ENCODE measurements at places on chromosomes 2 and 18.

GRCh38 chr2:238802957-238803356 lies 44.9 kb upstream of the TWIST2 start:
- DNase-seq: no peak

GRCh38 chr2:120629241-120629895 lies 106.3 kb upstream of the GLI2 start:
- DNase-seq: no peak

DNA sequence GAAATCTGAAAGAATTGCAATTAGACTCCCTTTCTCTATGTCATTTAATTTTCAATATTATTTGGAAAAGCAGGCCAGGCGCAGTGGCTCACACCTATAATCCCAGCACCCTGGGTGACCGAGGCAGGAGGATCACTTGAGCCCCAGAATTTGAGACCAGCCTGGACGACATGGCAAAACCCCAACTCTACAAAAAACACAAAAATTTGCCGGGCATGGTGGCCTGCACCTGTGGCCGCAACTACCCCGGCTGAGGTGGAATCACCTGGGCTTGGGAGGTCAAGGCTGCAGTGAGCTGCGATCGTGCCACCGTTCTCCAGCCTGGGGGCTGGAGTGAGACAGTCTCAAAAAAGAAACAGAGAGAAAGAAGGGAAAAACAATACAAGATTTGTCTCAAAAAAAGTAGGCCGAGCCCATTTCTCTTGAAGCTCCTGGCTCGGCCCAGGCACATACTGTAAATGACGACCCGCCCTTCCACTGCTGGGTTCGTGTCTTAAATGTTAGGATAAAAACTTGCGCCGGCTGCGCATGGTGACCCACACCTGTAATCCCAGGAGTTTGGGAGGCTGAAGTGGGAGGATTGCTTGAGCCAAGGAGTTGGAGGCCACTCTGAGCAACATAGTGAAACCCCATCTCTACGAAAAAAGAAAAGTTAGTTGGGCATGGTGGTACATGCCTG lies 31.1 kb upstream of the GPC1 start:
- DNase-seq: no peak

GRCh38 chr2:118973542-118973951 lies 31.6 kb downstream of the MARCO start:
- no peak for DNase-seq

DNA sequence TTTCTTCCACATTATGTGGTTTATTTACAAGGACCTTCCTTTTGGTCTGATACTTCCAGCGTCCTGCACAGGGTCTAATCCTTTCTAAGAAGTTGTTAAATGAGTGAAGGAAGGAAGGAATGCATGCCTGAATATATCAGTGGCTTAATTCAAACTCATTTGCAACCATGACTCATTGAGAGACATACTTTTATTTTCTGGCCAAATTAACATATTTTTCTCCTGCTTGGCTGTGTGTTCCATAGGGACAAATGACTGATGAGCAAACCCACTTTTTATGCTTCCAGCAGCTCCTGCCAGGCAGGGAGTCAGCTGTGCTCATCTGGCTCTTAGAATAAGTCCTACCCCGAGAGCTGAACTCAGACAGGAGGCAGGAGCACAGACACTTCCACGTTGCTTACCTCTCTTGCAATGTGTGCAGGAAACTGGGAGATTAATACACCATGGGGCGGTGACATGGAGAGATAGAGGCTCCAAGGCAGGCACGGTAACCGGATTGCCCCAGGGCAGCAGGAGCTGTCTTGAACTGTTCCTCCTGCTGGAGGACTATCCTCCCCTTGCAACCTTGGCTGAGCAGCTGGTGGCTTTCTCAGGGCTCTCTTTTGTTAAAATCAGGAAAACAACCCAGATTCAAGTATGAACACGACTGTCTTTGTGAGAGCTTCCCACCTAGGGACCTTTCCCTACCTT lies 667.5 kb upstream of the HS6ST1 start:
- DNase-seq: no peak

- peak; percentile 32 for DNase-seq
Observed at GRCh38 chr18:31555971-31556747, 35.5 kb upstream of the TTR start.
